ENCODE measurements at places on chromosomes 16 and 17.

DNA sequence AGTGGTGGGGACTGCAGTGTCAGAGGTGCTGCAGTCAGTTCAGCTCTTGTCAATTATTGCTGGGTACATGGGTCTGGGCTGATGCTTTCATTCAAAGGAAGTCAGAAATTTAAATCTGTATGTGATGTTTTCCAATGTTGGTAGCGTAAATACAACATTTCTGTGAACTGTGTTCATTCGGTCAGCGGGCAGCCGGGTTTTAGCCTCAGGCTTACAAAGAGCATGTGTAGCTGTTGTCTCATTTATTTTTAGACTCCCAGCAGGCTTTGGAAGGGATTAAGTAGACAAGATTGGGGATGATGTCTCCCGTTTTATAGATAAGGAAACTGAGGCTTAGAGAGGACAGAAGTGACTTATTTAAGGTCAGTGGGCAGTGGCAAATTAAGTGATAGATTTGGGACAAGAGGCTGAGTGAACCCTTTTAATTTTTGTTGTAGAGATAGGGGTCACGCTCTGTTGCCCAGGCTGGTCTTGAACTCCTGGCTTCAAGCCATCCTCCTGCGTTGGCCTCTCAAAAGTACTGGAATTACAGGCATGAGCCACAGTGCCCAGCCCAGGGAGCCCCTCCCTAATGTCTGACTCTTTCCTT, 8.1 kb downstream of the AQP8 start:
- no peak for DNase-seq

GRCh38 chr16:77856438-77857160, 68.2 kb downstream of the VAT1L start:
- DNase-seq: no peak

GRCh38 chr17:43714465-43715149, 44.0 kb downstream of the SOST start:
- no peak for DNase-seq

DNA sequence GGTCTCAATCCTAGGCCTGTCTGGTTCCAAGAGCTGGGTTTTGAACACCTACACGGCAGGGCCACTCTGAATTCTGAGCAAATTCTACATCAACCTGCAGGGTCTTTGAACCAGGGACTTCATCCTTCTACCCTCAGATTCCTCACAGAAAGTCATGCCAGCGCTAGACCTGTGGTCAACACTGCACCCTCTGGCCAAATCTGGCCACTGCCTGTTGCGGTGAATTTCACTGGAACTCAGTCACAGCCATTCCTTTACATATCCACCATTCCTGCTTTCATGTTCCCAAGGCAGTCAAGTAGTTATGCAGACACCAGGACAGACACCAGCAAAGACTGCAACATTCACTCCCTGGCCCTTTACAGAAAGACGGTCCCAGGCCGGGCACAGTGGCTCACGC, 144.6 kb downstream of the C16orf95 start:
- DNase-seq: no peak

DNA sequence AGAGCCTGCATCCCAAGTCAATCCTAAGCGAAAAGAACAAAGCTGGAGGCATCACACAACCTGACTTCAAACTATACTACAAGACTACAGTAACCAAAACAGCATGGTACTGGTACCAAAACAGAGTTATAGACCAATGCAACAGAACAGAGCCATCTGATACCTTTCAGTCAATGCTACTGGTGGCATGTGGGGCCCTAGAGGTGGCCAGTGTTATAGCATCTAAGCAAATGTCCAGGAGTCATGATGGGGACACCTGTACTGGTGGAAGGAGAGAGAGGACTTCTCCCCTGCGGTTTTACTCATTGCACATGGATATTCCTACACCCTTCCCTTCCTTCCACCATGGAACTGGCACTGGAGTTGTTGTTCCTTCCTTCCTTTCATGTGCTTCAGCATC, 6.0 kb upstream of the ASIC2 start:
- no peak for DNase-seq

DNA sequence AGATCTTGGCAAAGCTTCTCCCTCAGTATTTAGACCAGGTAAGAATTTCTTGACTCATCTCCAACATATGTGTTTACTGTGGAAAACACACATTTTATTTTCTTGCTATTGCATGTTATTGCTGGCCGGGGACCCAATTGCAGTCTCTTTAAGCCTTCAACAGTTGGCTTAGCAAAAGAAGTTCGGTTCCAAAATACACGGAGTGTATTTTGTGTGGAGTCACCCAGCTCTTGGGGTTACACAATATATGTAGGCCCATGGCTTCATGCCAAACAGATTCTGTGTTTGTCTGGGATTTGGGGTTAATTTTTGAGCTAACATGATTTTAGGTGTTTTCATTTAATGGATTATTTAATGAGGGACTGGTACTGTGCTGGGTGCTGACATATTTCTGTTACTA, 4.0 kb downstream of the ALDH3A2 start:
- no peak for DNase-seq

GRCh38 chr17:62631086-62631935, 3.8 kb downstream of the MRC2 start:
- no peak for DNase-seq

- DNase-seq: no peak
Observed at GRCh38 chr16:17328932-17329331, 141.8 kb downstream of the XYLT1 start.

- no peak for DNase-seq
Observed at GRCh38 chr17:82843904-82844680, 4.3 kb upstream of the ZNF750 start.

DNA sequence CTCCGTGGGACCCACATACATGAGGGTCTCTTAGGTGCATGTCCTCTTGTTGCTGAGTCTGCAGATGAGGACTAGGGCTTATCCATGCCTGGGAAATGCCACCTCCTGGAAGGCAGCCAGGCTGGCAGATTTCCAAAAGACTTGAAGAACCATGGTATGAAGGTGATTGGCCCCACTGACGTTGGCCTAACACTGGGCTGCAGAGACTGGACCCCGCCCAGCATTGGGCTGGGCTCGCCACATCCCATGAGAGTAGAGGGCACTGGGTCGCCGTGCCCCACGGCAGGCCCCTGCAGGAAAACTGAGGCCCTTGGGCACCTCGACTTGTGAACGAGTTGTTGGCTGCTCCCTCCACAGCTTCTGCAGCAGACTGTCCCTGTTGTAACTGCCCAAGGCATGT, 38.2 kb upstream of the IL21R start:
- DNase-seq: no peak

- no peak for DNase-seq
Observed at GRCh38 chr16:57394444-57394843, 10.1 kb upstream of the CCL17 start.

DNA sequence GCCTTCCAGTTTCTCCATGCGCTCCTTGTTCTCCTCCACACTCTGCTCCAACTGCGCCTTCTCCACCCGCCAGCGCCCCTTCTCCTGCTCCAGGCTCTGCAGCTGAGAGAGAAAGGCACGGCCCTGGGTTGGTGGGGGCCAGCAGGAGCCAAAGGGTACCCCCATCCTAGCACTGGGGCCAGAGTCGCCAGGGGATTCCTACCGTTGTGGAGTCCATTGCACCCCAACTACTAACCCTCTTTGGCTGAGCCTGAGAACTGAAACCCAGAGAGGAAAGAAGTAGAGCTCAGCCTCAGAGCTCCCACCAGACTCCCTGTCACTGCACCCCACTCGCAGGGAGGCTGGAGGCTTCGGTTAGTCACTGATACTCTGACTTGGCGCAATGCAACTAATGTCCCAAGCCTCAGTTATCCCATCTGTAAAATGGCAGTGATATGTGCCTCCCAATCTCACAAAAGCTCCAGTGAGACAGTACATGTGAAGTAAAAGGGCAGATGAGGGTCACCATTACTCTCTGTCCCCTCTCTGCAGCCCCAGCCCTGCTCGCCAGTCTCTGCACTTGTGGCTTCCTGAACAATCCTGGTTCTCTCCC, 6.2 kb upstream of the SAMD14 start:
- DNase-seq: no peak

GRCh38 chr16:14415291-14415690, 214.8 kb downstream of the PARN start:
- no peak for DNase-seq

- no peak for DNase-seq
Observed at GRCh38 chr16:72427783-72428331, 255.9 kb upstream of the PMFBP1 start.

DNA sequence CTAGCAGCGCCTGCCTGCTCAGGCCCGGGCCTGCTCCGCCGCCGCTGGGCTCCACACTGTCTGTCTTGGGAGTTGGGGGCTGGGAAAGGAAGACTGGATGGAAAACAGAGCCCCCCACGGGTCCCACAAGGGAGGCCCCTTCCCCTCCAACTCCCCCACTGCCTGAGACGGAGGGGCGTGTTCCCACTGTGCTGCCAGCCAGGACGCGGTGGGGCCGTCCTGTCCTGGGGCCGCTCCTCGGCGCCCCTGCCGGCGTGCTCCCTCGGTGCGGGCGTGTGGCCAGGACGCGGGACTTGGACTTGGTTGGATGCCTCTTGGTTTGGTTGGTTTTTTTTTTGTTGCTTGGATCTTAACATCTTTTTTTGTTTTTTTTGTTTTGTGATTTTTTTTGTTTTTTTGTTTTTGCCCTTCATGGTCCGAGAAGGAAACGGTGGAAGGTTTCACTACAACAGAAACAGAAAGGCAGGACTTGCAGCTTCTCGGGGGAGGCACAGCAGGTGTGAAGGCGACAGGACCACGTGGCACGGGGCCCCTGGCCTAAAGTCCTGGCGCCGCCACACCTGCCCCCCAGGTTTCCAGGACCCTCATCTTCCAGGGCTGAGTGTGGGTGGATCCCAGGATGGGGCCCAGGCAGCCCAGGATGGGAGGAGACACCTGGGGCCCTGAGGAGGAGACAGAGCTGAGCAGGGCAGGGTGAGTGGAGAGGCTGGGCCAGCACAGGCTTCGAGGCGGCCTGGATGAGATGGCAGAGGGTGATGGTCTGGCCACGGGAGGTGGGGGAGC, 16.0 kb downstream of the ENGASE start:
- no peak for DNase-seq

DNA sequence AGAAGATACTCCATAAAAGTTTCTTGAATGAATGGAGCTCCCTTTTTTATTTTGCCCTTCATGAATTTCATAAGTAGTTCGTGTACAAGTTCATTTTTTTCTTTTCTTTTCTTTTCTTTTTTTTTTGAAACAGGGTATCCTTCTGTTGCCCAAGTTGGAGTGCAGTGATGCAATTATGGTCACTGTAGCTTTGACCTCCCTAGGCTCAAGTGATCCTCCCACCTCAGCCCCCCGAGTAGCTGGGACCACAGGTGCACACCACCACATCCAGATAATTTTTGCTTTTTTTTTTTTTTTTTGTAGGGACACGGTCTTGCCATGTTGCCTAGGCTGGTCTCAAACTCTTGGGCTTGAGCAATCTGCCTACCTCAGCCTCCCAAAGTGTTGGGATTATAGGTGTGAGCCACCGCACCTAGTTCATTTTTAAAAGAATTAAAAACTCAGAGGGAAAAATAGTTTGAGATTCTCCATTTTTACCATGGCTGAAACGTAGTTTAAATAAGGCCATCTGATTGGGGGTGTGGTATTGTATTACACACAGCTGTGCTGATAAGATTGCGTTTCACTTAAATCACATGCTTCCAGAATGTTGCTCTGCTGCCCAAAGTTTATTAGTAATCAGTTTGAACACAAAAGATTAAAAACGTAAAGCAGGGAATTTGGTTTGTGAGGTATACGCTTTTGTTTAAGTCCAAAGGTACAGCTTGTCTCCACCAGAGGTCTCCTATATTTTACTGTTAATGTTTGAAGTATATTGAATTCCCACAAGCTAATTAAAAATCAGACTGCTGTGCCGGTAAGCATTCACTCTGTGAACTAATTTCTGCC, 154.1 kb downstream of the SOCS1 start:
- DNase-seq: no peak

DNA sequence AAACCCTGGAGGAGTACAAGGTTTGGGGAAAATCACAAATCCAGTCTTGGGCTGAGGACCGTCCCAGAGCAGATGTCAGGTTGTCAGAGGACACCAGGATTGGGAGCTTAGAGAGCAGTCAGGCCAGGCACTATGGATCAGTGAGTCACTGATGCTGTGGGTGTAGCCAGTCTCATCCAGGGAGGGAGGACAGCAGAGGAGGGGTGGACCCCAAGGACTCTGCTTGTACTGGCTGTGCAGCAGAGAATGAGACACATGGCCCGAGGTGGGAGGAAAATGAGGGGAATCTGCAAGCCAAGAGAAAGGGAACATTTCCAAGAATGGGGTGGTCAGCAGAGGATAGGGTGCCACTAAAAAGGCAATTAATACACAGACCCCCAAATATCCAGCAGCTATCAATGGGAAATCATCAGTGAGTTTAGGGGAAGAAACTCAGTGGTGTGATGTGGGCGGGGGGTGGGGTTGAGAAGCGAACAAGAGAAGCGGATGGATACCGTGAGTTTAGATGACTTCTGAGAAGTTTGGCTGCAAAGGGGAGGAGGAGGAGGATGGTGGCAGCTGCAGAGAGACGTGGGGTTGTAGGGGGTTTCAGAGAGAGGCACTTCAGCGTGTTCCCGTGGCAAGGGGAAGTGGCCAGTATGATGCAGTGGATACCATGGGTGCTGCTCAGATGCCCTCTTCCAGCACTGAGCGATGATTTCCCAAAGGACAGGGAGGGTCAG, 43.9 kb downstream of the ARHGAP27 start:
- no peak for DNase-seq

- DNase-seq: no peak
Observed at GRCh38 chr16:85112364-85112763, at the start of gene CIBAR2. Gene CIBAR2, minus strand, starts transcription at chr16:85112472. Its CDS starts 120 bp downstream, at chr16:85112352.

GRCh38 chr17:8324132-8324531, 14.1 kb downstream of the ARHGEF15 start:
- no peak for DNase-seq

DNA sequence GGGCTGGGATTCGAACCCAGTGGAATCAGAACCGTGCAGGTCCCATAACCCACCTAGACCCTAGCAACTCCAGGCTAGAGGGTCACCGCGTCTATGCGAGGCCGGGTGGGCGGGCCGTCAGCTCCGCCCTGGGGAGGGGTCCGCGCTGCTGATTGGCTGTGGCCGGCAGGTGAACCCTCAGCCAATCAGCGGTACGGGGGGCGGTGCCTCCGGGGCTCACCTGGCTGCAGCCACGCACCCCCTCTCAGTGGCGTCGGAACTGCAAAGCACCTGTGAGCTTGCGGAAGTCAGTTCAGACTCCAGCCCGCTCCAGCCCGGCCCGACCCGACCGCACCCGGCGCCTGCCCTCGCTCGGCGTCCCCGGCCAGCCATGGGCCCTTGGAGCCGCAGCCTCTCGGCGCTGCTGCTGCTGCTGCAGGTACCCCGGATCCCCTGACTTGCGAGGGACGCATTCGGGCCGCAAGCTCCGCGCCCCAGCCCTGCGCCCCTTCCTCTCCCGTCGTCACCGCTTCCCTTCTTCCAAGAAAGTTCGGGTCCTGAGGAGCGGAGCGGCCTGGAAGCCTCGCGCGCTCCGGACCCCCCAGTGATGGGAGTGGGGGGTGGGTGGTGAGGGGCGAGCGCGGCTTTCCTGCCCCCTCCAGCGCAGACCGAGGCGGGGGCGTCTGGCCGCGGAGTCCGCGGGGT, at the start of gene CDH1:
Gene CDH1, plus strand, starts transcription at position 247 of the 684 bp plus-strand sequence. Its CDS starts 124 bp downstream, at position 371.
- no peak for DNase-seq

DNA sequence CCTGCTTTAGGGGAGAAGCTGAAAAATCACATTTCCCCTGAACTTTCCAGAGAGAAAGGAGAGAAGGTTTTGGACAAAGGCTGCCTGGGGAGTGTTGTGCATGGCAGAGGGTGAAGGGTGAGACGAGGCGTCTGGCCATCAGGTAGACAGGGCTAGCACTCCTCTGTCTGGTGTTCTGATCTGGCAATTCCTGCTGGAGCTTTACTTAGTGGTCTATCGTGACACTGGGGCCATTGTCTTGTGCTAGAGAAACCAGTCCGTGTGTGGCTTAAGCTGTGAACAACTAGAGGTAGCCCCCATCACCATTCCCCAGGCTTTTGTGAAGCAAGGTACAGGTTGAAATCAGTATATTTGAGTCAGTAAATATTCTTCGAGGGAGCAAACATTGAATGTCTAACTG, 8.5 kb downstream of the RHBDL3 start:
- no peak for DNase-seq

GRCh38 chr17:36941265-36942010, 4.2 kb downstream of the LHX1 start:
- no peak for DNase-seq
